Placental epithelial cell (primary cell): ENCODE measurements at places on chromosomes 7 and 10. TPM values are rescaled to one million over a fixed set of nuclear protein-coding genes. Genes with fewer than 3 reads are reported as not detected.

The PNLIPRP3 gene
- not detected in 2 replicates for total RNA-seq

The CYREN gene
- 64.5 and 65.6 TPM in 2 replicates for total RNA-seq

The MSMB gene
- not detected in 2 replicates for total RNA-seq

The CPEB3 gene
- total RNA-seq: 0.65 and 0.79 TPM in 2 replicates

The SGCE gene
- 37.1 and 62.4 TPM in 2 replicates for total RNA-seq

The MDFIC gene
- 47.9 and 56.1 TPM in 2 replicates for total RNA-seq

The PSAP gene
- 1,169 and 3,537 TPM in 2 replicates for total RNA-seq

The FAM131B gene
- 1.4 and 2.0 TPM in 2 replicates for total RNA-seq

The CHST12 gene
- total RNA-seq: 3.5 and 7.3 TPM in 2 replicates

The LSM8 gene
- 20.3 and 23.9 TPM in 2 replicates for total RNA-seq

The ELMO1 gene
- not detected in 2 replicates for total RNA-seq

The CH25H gene
- not detected in 2 replicates for total RNA-seq

The NXPH1 gene
- total RNA-seq: not detected in 2 replicates

The PRLHR gene
- under 0.01 TPM in 1 of 2 replicates, not detected in the other for total RNA-seq

The MCMBP gene
- total RNA-seq: 31.0 and 44.4 TPM in 2 replicates

The IFIT2 gene
- 0.79 and 5.2 TPM in 2 replicates for total RNA-seq

The CRTAC1 gene
- 0.22 and 0.39 TPM in 2 replicates for total RNA-seq

The MGAM2 gene
- under 0.01 TPM in 1 of 2 replicates, not detected in the other for total RNA-seq

The ITPRID1 gene
- total RNA-seq: under 0.01 TPM in 1 of 2 replicates, not detected in the other

The SLC35G1 gene
- total RNA-seq: 1.8 and 2.0 TPM in 2 replicates

The TUBAL3 gene
- total RNA-seq: not detected in 2 replicates

The CC2D2B gene
- total RNA-seq: 0.39 and 0.43 TPM in 2 replicates

The PDE6C gene
- total RNA-seq: not detected in 2 replicates

The FEZF1 gene
- 0.39 TPM in 1 of 2 replicates, not detected in the other for total RNA-seq

The MRLN gene
- not detected in 2 replicates for total RNA-seq

The NYAP1 gene
- 0.87 and 2.0 TPM in 2 replicates for total RNA-seq

The DGKB gene
- total RNA-seq: 3.0 and 7.9 TPM in 2 replicates

The GPR85 gene
- total RNA-seq: 26.0 and 33.8 TPM in 2 replicates

The NKX1-2 gene
- total RNA-seq: not detected in 2 replicates

The CDHR1 gene
- not detected in 2 replicates for total RNA-seq
